ENCODE measurements at places on chromosomes 1 and 21. TPM values are rescaled to one million over a fixed set of nuclear protein-coding genes. Genes with fewer than 3 reads are reported as not detected.

UTS2 gene
- total RNA-seq = not detected

RAVER2 gene
- 17.7 TPM for total RNA-seq

NCMAP gene
- total RNA-seq = not detected

NLRP3 gene
- total RNA-seq = 0.11 TPM

IGSF3 gene
- total RNA-seq = 0.64 TPM

MXRA8 gene
- total RNA-seq = 345 TPM

VCAM1 gene
- total RNA-seq = 9.8 TPM

Measured in ascending aorta (tissue), 2 donors.